DMS 273 treated with DMSO at 0.1 percent for 48 hours (cell line): ENCODE measurements at places on chromosomes 4 and X.

GRCh38 chr4:38322714-38323113 is 341.3 kb upstream of the KLF3 start:
- peak; percentile 14 for DNase-seq

GRCh38 chrX:123219916-123220315 is 35.8 kb downstream of the GRIA3 start:
- DNase-seq, result no peak

DNA sequence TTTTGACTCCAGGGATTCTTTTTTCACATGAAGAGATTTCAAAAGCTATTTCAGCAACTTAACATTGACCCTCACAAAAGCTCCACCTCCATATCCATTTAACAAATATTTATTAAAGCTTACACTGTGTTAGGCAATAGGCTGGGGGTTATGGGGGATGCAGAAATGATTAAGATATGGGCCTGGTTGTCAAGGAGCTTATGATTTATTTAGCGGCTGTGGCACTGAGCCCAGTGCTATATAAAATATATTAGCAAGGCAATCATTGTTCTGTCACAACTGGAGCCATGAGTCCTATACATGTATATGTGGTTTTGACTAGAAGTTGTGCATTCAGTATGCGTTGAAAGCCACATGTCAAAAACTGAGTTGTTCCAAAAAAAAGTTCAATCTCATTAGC is 131.1 kb downstream of the GPC3 start:
- no peak for DNase-seq

- no peak for DNase-seq
Observed at GRCh38 chr4:7171191-7171900, 21.0 kb upstream of the SORCS2 start.

DNA sequence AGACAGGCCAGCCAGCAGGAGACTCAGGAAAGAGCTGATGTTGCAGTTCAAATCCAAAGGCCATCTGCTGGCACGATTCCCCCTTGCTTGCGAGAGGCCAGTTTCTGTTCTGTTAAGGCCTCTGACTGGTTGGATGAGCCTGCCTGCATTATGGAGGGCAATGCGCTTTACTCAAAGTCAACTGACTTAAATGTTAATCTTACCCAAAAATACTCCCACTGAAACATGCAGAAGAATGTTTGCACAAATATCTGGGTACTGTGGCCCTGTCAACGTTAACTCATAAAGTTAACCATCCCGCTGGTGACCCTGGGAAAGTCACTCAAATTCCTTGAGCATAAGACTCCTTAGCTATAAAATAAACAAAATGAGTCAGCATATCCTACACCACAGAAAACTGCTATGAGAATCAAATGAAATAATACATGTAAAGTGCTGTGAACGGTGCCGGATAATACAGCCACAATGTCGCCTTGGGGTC is 326.4 kb downstream of the EVC2 start:
- no peak for DNase-seq

GRCh38 chrX:10047631-10048030 is 80.5 kb downstream of the CLDN34 start:
- DNase-seq, result no peak

GRCh38 chrX:146054311-146054710 is 236.7 kb downstream of the SLITRK2 start:
- DNase-seq, result peak; percentile 75

GRCh38 chrX:134365904-134366303 is 94.1 kb upstream of the HPRT1 start:
- no peak for DNase-seq
